ENCODE measurements at places on chromosomes 13 and 19. TPM values are rescaled to one million over a fixed set of nuclear protein-coding genes. Genes with fewer than 3 reads are reported as not detected.

The EXOC3L2 gene
- not detected for total RNA-seq

The CD209 gene
- total RNA-seq, result not detected

The COX6B2 gene
- total RNA-seq, result not detected

The FGF21 gene
- total RNA-seq, result not detected

The ELSPBP1 gene
- not detected for total RNA-seq

The CEACAM3 gene
- total RNA-seq, result not detected

The PBX4 gene
- total RNA-seq, result 1.9 TPM

The ICAM5 gene
- total RNA-seq, result 1.8 TPM

The FEM1A gene
- 11.9 TPM for total RNA-seq

The ZAR1L gene
- total RNA-seq, result not detected

The ZNF225 gene
- total RNA-seq, result 5.9 TPM

The ZNF583 gene
- 7.7 TPM for total RNA-seq

The LRRC8E gene
- 10.7 TPM for total RNA-seq

The CEACAM20 gene
- not detected for total RNA-seq

Data from uterine smooth muscle cell (primary cell).